Activated T-helper 1 cell treated with Interleukin-2 at 50 U/mL for 16 hours (primary cell): ENCODE measurements at places on chromosomes 5 and 9.

DNA sequence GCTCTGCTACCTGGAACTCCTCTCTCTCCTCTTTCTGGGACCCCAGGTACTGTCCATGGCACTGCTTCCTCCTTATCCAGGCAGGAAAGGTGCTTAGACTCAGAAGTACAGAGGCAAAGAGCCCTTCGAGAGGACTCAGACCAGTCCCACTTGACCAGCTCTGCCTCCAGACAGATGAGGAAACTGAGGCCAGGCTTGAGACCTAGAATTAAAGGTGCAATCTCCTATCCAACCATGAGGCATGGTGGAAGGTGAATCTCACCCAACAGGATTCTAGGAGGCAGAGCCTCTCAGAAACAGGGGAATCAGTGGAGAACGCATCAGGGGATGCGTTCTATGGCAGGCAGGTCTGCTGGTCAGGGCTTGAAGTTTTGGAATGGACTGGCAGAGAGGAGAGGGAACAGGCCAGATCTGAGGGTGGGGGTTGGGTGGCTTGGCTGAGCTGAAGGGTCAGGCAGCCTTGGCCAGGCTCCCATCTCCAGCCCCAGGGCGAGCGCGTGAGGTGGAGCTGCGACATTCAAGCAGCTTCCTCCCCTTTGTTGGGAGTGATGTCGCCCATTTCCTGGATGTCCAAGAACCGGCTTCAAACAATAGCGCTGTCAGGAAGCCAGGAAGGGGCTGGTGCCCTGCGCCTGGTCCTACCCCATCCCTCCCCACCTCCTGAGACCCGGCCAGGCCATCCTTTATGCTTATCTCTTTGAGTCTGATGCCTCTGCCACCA, 26.2 kb downstream of the NDUFA8 start:
- no peak for DNase-seq

DNA sequence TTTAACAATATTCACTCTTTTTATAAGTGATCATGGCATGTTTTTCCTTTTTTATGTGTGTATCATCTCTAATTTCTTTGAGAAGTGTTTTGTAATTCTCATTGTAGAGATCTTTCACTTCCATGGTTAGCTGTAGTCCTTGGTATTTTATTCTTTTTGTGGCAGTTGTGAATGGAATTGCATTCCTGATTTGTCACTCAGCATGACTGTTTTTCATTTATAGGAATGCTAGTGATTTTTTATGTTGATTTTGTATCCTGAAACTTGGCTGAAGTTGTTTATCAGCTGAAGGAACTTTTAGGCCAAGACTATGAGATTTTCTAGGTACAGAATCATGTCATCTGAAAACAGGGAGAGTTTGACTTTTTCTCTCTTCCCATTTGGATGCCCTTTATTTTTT, 13.1 kb upstream of the SPINK13 start:
- no peak for DNase-seq

GRCh38 chr5:156615901-156616300, 234.2 kb upstream of the PPP1R2B start:
- no peak for DNase-seq

GRCh38 chr9:35134920-35135319, 19.3 kb upstream of the ATOSB start:
- DNase-seq, result no peak

DNA sequence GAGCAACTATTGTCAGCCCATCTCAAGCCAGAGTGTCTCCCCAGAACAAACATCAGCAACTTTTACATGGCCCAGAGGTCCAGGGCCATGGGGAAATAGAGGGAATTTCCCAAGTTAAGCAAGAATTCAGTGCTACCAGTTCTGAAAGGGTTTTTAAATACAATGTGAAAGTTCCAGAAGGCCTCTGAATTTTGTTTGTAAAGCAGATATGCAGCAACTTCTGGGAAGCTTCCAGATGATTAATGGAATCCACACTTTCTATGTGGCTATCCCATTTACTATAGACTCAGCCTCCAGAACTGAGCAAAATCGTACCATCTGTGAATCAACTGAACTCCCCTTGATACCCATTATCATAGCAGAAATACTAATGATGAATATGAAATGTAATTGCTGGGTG, 93.8 kb downstream of the FEM1C start:
- DNase-seq, result no peak

GRCh38 chr5:109656829-109657228, 32.9 kb upstream of the MAN2A1 start:
- DNase-seq, result peak; percentile 4

- no peak for DNase-seq
Measured at GRCh38 chr9:11893331-11893730, 799.9 kb upstream of the TYRP1 start.

GRCh38 chr9:123131258-123131657, 97.8 kb downstream of the GPR21 start:
- DNase-seq, result no peak

DNA sequence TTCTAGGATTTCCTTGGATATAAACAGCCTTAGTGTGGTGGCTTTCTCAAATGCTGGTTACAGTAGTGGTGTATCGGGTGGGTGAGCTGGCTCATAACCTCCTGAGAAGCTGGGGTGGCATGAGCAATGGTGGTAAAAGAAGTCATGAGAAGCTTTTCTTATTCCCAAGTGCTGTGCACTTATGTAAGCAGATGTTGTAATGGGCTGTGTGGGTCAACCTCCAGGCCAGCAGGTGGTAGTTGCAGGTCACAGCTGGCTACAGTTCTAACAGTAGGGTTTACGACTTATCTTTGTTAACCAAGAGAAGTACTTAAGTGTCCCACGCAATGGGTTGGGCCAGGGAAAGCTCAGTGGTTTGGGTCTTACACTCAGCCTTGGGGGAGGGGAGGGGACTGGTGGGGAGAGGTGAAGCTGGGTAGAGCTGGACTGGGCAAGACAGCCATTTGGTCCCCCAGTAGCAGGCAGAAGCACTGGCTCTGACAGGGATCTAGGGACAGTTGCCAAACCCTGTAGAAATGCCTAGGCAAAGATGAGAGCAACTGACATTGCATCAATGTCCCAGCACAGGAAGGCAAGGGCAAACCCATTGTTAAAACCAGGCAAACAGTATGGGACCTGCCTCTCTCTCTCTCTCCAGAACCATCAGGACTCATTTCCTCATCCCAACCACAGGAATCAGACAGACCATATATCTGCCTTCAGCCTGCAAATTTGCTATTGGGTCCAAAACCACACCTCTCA, 76.8 kb downstream of the RNF130 start:
- no peak for DNase-seq

DNA sequence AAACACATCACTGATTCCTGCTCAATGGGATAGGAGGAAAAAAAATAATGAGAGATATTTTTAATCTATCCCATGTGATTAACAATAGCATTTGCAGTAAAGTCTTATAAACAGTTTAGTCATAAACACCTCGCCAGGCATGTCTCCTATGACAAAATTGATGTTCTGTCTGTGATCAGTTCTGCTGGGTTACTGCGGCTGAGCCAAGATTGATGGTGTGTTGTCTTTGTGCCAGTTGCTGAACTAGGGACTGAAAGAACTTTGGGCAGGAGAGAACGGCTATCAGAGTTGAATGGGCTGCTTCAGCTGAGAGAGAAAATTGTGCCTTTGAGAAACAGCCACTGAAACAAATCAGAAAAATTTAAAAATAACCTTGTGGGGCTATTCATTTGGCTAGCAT, 37.3 kb upstream of the MAMDC2 start:
- no peak for DNase-seq

GRCh38 chr5:10286162-10286861, 21.4 kb downstream of the CMBL start:
- no peak for DNase-seq

GRCh38 chr9:125633116-125633745, 73.8 kb downstream of the MAPKAP1 start:
- no peak for DNase-seq

DNA sequence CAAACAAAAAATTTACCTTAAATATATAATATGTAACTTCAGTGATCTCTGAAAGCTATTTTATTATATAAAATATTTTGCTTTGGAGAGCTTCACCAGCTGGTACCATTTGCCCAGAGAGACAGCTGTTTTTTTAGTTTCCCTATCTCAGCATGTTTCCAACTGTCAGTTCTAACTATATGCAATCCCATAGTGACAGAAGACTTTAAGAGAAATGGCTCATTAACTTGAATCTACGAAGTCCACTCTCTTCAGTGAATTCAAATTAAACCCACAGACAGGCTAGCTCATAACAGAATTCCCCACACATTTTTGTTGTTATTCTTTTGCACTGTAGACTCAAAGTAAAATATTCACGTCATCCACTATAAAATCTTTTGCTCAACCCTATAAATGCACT, 251.8 kb upstream of the POU5F2 start:
- no peak for DNase-seq

- DNase-seq, result no peak
Measured at GRCh38 chr9:105055917-105056316, 128.0 kb upstream of the ABCA1 start.

DNA sequence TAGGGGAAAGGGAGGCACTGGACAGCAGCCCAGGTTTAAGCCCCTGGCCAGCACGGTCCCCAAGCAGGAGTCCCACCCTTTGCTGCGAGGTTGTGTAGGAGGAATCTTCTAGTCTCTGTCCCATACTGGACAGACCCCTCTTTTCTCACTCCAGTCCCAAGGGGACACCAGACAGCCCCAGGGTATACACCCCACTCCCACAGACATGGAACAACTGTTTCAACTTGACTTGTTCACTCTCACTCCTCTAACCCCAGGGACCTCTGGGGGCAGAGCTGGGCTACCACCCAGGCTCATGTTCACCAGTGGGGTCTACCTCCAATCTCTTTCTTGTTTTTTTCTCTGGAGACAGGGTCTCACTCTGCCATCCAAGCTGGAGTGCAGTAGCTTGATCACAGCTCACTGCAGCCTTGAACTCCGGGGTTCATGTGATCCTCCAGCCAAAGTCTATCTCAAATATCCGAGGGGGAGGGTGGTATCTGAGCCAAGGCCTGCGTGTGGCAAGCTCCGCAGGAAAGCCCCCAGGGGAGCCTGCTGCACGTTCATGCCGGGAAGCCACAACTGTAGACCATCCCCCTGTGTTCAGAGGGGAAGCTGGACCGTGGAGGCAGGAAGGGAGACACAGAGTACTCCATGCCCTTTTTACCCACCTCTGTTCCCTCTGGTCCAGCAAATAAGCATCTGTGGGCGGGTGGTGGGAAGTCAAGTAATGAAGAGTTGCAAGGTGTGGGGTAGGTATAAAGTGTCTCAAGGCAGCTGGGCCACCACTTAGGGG, 1.8 kb downstream of the PTGES2 start:
- no peak for DNase-seq

GRCh38 chr5:142059304-142059940, 46.6 kb upstream of the GNPDA1 start:
- DNase-seq, result no peak

DNA sequence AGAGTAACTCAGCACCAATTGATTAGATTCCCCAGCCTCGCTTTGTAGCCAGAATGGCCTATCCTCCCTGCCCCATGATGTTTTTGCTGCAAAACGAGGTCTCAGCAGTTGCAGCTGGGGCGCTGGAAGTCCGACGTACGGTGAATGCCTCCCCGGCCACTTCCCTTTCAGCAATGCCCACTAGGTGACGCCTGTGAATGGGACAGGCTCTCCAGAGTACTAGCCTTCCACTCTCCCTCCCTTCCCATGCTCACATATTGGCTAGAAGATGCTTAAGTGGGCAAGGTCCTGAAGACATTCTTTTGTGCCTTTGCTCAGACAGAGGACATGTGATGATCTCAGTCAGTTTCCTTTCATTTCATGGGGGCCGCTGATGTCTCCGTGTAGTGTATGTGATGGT, 50.8 kb downstream of the DMRT2 start:
- DNase-seq, result no peak
